ENCODE measurements at places on chromosomes 6 and 20.

DNA sequence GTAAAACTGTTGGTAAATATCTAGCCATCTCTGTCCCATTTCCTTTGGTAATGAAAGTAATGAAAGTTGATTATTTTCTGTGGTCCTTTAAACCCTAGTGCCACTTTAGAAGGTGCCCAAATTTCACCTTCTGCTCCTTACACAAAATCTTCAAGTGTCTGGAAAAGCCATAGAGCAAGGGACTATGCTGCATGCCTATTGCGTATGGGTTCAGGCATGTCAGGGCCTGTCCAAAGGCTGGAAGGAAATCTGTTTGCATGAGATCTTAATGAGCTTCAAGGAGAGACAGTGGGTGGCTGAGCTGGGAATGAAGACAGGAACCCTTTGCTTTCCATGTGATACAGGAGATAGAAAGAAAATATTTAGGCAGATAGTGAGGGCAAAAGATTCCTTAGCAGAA lies 66.6 kb upstream of the CCN6 start:
- no peak for DNase-seq

DNA sequence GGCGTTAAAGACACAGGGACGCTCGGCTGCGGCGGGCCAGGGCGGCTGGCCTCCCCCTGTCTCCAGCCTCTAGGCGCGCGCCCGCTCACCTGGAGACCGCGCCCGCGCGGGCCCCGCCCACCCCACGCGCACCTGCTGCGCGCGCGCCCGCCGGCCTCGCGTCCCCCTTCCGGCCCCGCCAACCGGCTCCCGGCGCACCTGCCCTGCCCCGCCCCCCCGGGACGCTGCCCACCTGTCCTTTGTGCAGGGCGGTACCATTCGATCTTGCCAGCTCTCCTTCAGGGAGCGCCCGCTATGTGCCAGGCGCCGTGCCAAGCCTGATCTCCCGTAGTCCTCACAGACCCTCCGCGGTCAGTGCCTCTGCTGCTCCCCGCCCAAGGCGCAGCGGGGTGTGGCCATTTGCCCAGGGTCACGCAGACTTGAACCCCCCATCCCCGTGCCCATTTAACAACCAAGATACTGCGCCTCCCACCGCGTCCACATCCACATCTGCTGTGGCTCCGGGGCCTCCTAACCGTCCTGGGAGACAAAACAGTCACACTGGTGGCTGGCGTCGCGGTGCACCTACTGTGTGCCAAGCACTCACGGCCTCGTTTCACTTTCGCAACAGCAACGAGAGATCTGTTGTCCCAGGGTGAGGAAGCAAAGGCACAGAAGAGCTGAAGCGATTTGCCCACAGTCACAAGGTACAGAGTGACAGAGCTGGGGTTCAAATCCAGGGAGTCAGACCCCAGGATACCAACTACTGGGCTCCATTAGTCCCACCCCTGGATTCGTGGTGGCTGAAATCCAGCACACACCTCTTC lies 48.1 kb downstream of the NOL4L start:
- DNase-seq, result no peak

GRCh38 chr20:2380601-2381000 lies at the start of gene TGM6:
Gene TGM6 (plus strand): TSS chr20:2380901. CDS start chr20:2380969, 68 bp downstream.
- DNase-seq, result no peak

- DNase-seq, result no peak
Measured at GRCh38 chr6:20575704-20576451, 41.6 kb downstream of the CDKAL1 start.

DNA sequence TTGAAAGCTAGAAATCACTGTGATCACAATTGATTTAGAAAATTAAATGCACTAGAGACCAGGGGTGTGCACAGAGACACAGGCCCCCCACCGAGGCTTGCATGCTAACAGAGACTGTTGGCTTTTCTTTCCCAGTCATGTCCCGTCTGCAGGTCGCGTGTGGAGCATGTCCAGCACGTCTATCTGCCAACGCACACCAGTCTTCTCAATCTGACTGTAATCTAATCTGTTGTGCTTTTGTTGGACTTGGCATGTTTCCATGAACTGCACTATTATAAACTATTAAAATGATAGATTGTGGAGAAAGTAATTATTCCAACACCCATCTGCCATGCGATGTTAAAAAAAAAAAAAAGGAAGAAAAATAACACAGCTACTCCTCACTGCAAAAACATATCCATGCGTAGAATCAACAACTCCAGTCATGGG lies 17.7 kb downstream of the MYLIP start:
- no peak for DNase-seq

DNA sequence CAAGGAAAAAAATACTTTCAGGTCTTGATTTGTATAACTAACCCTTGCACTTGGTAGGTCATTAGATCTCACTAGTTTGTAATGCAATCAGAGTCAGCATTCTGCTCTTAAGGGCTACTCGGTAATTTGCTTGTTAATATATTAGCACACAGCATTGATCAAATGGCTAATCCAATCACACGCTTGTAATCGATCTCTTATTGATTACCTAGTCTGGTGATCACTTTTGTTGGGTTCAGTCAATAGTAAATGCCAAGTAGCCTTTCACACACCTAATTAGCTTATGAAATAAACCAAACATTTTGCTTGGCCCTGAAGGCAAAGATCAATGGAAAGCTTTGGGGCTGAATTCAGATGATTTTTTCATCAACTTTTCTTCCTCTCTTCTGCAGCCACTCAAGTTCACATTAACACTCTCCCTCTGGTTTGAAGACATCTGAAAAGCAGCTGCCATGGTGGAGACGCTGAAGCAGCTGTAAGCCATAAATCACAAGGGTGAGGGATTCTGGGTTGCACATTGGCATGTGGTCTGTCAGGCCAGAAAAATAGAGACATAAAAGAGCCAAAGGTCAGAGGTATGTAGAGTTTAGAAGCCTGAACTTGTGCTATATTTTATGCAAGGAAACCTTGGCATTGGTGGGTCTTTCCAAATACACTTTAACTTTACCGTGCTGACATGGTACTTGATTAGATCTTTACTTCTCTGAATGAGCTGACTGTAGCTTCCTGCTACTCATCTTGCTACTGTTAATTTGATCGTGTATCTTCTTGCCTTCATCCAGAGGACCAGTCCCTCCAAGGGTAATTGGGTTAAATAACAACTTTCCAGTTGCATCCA lies 234.4 kb downstream of the SIM1 start:
- DNase-seq, result no peak

- no peak for DNase-seq
Measured at GRCh38 chr6:148507774-148508173, 165.1 kb downstream of the SASH1 start.

- peak; percentile 97 for DNase-seq
Measured at GRCh38 chr6:26054781-26055718, 32.2 kb upstream of the HFE start.

DNA sequence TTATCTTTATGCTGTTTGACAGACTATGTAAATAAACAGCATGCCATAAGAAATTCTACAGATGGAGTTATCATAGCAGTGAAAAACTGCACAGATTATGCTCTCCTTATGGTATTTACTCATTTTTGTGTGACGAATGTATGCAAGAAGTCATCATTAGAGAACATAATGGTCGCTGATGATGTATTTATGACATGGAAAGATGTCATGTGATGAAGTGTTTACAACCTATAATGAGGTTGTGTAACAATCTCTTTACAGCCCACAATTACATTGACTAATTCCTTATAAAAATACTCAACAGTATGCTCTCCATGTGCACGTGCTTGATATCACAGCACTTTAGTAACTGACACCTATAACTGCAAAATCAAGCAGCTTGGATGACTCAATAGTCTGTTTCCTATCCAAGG lies 192.4 kb downstream of the BMP2 start:
- DNase-seq, result no peak

- DNase-seq, result peak; percentile 69
Measured at GRCh38 chr6:156427345-156427744, 349.8 kb upstream of the ARID1B start.

- no peak for DNase-seq
Measured at GRCh38 chr20:24915440-24915839, 33.6 kb upstream of the CST7 start.

DNA sequence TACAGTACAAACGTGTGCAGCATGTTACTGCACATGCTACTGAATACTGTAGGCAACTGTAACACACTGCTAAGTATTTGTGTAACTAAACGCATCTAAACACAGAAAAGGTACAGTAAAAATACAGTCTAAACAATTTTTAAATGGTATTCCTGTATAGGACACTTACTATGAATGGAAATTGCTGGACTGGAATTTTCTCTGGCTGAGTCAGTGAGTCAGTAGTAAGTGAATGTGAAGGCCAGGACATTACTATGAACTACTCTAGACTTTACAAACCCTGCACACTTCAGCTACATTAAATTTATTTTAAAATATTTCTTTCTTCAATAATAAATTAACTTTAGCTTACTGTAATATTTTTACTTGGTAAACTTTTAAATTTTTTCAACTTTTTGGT lies 225.0 kb upstream of the TENT5A start:
- DNase-seq, result no peak

DNA sequence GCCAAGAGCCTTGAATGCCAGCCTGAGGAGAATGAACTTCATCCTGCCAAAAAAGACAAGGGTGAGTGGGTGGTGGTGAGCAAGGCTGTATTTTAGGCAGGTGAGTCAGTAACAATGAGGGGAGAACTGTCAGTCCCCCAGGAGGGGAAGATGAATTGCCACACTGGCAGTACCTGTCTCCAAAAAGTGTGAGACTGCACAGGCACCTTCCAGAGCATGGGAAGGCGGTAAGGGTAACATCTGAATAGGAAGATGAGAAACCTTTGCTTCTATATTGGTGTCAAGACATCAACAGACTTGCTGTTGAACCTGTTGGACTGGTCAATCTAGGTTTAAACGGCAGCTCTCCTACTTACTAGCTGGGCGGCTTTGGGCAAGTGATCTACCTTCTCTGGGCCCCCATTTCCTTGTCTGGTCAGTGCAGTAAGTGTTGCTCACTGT lies 30.9 kb downstream of the STK35 start:
- no peak for DNase-seq

DNA sequence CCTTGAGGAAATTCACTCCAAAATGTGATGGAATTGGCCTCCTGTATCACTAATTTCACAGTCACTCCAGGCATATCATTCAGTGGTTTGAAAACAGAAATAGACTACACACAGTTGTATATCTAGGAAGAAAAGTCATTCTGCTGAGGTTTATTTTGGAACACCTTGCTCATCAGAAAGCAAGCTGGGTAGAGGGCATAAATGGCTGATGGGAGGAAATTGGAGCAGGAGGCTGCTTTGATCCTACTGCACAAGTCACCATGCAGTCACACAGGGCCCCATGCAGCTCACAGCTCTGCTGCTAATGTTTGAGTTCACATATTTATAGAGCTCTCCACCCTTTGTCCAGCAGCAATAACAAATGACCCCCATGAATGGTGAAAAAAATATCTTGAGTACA lies 12.3 kb downstream of the NHLRC1 start:
- no peak for DNase-seq

- no peak for DNase-seq
Measured at GRCh38 chr20:1871807-1872458, 23.3 kb upstream of the SIRPA start.

GRCh38 chr20:45254383-45255262 lies at the start of gene SLPI:
Gene SLPI (minus strand): TSS chr20:45254564. CDS start chr20:45254543, 21 bp downstream.
- DNase-seq, result peak; percentile 6

GRCh38 chr6:101079696-101080270 lies 198.7 kb upstream of the ASCC3 start:
- DNase-seq, result no peak

- DNase-seq, result peak; percentile 74
Measured at GRCh38 chr6:108622641-108623298, 62.1 kb downstream of the FOXO3 start.

DNA sequence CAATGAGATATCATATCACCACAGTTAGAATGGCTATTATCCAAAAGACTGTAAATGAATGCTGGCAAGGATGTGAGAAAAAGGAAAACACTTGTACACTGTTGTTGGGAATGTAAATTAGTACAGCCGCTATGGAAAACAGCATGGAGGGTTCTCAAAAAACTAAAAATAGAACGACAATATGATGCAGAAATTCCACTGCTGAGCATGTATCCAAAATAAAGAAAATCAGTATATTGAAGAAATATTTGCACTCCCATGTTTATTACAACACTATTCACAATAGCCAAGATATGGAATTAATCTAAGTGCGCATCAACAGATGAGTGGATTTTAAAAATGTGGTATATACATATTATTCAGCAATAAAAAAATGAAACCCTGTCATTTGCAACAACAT lies 898.9 kb upstream of the MAN1A1 start:
- DNase-seq, result no peak

GRCh38 chr20:20683020-20683419 lies 29.4 kb downstream of the RALGAPA2 start:
- no peak for DNase-seq

GRCh38 chr20:57040466-57040865 lies 226.0 kb downstream of the BMP7 start:
- DNase-seq, result no peak

DNA sequence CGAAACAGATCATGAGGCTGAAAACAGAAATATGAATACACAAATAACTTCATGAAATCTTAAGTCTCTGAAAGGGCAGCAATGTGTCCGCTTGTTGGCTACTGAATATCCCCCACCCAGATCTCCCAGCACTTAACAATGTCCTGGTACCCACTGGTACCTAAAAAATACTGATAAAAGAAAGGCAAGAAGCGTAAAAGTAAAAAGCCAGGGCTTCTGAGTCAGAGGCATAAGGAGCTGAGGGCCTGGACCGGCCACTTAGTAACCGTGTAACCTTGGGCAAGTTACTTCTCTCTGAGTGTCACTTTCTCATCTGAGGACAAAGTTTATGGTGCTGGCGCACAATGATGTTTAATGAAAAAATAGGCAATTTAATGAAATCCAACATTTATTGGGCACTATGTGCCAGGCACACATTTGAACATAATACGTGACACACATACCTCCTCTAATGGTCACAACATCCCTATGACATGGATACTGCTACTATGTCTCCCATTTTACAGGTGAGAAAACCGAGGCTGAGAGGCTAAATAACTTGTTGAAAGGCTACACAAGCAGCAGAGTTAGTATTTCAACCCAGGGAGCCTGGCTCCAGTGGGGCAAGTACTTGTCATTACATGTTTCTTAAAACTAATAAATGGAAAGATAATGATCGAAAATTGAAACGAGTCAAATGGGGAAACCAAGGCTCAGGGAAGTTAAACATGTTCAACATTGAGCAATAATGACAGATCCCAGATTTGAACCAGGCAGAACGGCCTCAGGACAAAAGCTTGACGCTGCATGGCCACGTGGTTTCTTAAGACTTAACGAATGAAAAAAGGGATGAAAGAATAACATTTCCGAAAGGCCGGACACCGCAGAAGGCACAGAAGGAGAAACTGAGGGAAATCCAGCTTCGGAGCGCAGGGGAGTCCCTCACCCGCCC lies 828 bp downstream of the TP53RK start:
- DNase-seq, result no peak
